ENCODE measurements at places on chromosomes 3 and 15.

DNA sequence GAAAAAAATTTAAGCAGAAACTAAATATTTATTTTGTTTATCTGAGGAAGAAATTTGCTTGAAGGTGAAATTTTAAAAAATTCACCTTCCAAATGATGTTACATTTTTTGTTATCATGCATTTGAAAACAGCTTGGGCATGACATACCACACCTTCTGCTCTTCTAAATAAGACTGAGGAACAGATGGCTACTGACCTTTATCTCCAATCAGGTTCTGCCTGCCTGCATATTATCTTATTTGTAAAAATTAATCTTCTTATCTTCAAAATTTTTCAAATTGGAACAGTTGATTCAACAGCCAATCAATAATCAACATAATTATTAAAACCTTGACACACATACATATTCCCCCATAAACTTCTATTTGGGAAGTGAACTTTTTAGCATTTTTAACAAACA, 641.8 kb upstream of the ZNF385D start:
- DNase-seq, result no peak

DNA sequence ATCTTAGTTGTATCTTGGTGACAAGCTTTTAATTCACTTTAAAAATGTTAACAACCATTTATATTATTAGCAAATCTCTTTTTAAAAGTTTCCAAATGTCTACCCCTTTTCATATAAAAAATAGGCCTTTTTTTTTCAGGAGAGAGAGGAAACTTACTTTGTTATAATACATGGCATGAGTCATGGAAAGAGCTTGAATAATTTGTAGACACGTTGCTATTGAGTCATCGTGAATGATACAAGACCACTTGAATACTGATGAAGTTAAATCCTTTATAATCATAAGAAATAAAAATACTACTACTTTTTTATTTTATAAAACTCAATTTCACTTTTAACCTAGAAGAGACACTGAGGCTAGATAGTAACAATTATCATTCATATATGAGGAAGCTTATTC, 70.3 kb upstream of the BBX start:
- peak; percentile 45 for DNase-seq

- DNase-seq, result peak; percentile 63
These were observed 1.2 kb downstream of the MEX3B start for GRCh38 chr15:82044373-82045178.

- no peak for DNase-seq
These were observed 31.0 kb downstream of the MITF start for GRCh38 chr3:69770219-69770618.

DNA sequence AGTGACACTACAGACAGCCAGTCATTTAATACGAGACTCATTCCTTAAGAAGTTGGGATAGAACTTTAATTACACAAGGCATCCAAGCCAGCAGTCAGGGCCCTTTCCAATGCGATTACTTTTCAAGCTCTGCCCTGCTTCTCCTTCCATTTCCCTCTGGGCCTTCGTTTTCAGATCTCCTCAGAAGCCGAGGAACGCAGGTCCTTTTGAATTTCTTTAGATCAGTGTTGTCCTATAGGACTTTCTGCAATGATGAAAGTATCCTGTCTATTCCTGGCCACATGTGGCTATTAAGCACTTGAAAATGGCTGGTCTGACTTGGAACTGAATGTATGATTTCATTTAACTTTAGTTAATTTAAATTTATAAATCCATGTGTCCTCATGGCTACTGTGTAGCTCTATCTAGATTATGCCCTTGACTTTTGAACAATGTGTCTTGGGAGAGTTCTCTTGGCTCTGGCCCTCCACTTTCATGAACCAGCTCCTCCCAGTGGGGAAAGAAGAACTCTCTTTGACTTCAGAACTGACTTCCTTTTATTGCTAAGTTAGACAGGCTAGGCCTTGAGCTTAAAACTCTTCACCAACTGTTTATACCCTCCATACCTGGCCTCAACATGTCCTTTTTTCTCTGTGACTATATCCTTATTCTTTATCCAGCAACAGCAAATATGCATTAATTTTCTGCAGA, 22.6 kb downstream of the TGFBR2 start:
- peak; percentile 49 for DNase-seq

DNA sequence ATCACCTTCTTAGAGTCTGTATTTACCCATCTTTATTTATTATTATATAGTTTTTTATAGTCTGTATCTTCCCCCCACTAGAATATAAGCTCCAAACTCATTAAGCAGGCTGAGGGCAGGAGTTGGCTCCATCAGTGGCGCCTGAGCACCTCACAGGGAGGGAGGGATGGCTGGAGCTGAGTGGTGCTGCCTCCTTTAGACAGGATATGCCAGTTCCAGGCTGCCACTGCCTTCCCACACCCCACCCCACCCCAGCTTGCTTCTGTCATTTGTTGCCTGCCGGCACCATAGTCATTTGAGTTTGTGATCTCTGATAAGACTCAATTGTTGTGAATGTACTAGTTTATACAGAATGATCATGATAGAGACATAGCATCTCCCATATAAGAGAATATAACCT, 85.5 kb downstream of the KLHL25 start:
- no peak for DNase-seq

DNA sequence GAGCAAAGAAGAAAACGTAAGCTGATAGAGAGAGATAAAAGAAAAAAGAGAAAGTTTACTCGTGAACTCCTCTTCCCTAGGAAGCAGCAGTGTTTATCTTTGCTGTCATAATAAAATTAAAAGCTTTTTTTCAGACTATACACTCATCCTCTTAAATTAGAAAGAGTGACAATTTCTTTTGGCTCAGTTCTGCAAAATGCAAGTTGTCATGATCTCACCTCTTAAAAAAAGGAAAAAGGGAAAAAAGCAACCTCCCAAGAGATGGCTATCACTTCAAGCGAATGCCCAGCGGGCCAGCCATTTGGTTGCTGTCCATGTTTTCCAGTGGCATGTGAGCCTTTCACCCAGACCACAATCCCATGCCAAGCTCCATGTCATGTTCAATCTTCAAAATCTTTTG, 7.0 kb upstream of the THBS1 start:
- DNase-seq, result peak; percentile 25

- DNase-seq, result peak; percentile 50
These were observed 37.0 kb downstream of the ZNF710 start for GRCh38 chr15:90037961-90038631.

DNA sequence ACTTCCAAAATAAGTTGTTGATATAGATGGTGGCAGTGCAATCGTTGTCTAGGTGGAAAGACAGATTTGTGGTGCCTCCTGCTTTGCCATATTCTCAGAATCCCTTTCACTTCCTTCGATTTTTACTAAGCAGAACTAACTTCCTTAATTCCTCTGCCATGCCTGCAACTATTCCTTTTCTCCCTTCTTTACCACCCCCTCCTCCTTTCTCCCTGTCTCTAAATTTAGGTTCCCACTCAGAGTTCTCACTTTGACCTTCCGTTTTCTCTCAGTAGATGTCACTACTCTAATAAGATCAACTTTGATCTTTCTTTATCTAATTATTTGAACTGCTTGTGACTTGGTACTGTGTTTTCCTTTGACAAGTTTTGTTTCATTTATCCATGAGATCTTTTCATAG, 351.2 kb downstream of the LPP start:
- DNase-seq, result no peak

DNA sequence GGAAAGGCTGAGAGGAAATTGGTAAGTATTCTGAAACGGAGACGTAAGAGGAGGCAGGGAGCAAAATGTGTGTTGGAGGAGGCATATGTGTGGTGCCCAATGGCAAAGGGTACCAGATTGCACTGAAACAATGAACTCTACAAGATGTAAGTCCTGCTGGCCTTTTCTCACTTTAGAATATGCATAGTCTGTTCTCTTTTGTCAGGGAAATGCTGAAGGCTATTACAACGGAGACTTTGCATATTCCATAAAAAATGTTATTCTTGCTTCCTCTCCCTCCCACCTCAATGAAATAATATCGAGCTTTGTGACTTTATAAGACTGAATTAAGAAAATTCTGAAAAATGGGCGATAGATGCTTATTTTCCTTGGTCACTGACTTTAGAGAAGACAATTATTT, 85.9 kb downstream of the PEX5L start:
- DNase-seq, result no peak

- DNase-seq, result no peak
These were observed 464.2 kb downstream of the MECOM start for GRCh38 chr3:169199283-169199682.

- no peak for DNase-seq
These were observed 23.8 kb downstream of the RLBP1 start for GRCh38 chr15:89197503-89197971.

- DNase-seq, result no peak
These were observed 42.2 kb downstream of the CHDH start for GRCh38 chr3:53803816-53804695.

GRCh38 chr3:178260887-178261565, 275.2 kb upstream of the KCNMB2 start:
- peak; percentile 28 for DNase-seq

GRCh38 chr3:194383276-194383940, 13.9 kb upstream of the LRRC15 start:
- no peak for DNase-seq

GRCh38 chr3:65979162-65979561, 59.6 kb downstream of the MAGI1 start:
- DNase-seq, result peak; percentile 95

GRCh38 chr3:157059661-157060060, 100.3 kb downstream of the CCNL1 start:
- no peak for DNase-seq

- DNase-seq, result no peak
These were observed 103.5 kb upstream of the NECTIN3 start for GRCh38 chr3:110968076-110968475.

GRCh38 chr3:76673171-76673570, 366.7 kb upstream of the ROBO2 start:
- no peak for DNase-seq

GRCh38 chr3:180570238-180570637, 31.7 kb upstream of the TTC14 start:
- DNase-seq, result no peak

- DNase-seq, result no peak
These were observed 69.3 kb downstream of the MCTP2 start for GRCh38 chr15:94300612-94301011.

DNA sequence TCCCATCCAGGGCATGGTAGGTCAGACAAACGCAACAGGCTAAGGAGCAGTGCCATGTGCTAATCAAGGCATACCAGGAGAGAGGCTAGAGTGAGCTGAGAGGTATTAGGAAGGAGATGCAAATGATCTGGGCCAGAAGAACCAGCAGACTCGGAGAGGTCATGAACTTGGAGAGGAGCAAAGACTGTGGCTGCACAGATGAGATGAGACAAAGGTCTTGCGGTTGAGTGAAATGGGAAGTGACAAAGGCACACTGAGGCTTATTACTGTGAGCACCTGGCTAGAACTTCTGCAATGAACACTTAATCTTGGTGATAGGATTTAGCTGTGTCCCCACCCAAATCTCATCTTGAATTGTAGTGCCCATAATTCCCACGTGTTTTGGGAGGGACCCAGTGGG, 380.2 kb downstream of the ULK4 start:
- no peak for DNase-seq

- peak; percentile 2 for DNase-seq
These were observed 861.6 kb upstream of the DPPA4 start for GRCh38 chr3:110198717-110199587.

- peak; percentile 68 for DNase-seq
These were observed 161.4 kb downstream of the GMNC start for GRCh38 chr3:190701096-190701532.

- DNase-seq, result no peak
These were observed 307.2 kb upstream of the TRIM42 start for GRCh38 chr3:140370686-140371085.

GRCh38 chr3:5221701-5222100, 34.2 kb downstream of the EDEM1 start:
- no peak for DNase-seq

- no peak for DNase-seq
These were observed 28.5 kb upstream of the CMTM6 start for GRCh38 chr3:32531010-32531647.

- no peak for DNase-seq
These were observed 152.6 kb downstream of the ZNF621 start for GRCh38 chr3:40677321-40677720.

GRCh38 chr3:59981377-59981776, 931.6 kb upstream of the CFAP20DC start:
- no peak for DNase-seq

GRCh38 chr15:57726411-57726810, 19.9 kb downstream of the POLR2M start:
- DNase-seq, result no peak

DNA sequence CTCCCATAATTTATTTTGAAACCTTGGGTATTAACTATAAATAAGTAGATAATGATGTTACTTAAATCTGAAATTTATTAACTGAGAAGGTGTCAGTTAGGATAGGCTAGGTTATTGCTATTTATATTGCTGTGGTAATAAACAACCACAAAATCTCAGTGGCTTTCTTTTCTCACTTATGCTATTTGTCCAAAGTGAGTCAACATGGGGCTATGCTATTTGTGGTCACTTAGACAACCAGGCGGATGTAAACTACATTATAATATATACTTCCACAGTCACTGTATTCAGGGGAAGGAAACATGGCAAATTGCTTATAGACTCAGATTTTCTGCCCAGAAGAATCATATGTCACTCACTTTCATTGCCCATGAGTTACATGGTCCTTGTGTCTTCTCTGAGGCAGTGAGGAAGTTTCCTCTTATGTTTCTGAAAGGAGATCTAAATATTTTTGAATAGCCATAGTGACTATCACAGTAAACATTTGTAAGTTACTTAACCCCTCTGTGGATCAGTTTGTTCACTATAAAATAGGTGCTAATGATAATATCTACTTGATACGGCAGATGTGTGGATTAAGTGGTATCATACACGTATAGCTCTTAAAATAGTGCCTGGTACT, 19.8 kb downstream of the HMG20A start:
- DNase-seq, result peak; percentile 16

DNA sequence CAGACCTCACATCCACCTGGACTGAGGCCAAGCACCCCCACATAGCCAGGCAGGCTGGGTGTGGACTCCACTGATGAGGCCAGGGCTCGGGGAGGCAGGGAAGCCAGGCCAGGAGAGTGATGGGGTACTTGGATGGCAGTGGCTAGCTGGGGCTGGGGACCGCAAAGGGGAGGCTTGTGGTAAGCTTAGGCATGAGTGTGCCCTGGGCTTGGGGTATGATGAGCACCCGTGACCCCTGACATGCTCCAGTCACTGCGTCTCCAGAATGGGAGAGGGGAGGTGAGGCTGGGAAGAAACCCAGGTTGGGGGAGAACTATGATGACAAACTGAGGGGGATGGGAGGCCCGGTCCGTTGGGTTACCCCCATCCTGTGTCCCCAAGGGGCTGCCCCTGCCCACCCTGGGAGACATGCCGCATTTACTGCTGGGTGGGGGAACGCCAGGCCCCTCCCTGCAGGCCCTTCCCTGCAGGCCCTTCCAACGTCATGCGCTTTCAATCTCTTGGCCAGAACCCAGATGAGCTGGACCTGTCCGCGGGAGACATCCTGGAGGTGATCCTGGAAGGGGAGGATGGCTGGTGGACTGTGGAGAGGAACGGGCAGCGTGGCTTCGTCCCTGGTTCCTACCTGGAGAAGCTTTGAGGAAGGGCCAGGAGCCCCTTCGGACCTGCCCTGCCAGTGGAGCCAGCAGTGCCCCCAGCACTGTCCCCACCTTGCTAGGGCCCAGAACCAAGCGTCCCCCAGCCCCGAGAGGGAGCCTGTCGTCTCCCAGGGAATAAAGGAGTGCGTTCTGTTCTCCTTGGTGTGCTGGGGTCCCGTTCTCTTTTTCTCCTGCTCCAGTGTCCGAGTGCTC, 34.1 kb downstream of the TSPAN3 start:
- no peak for DNase-seq

- DNase-seq, result peak; percentile 75
These were observed 665 bp downstream of the PIGB start for GRCh38 chr15:55319537-55320237.

- DNase-seq, result no peak
These were observed 20.5 kb downstream of the FILIP1L start for GRCh38 chr3:100093831-100094230.

- no peak for DNase-seq
These were observed 164.8 kb upstream of the NDN start for GRCh38 chr15:23851921-23852320.
